ENCODE measurements at places on chromosomes 12 and 14.
A peak's percentile ranks its signal among the peaks of the same experiment; 100 is the strongest.

GRCh38 chr14:47264842-47265241, 410.6 kb downstream of the MDGA2 start:
- no peak for DNase-seq

DNA sequence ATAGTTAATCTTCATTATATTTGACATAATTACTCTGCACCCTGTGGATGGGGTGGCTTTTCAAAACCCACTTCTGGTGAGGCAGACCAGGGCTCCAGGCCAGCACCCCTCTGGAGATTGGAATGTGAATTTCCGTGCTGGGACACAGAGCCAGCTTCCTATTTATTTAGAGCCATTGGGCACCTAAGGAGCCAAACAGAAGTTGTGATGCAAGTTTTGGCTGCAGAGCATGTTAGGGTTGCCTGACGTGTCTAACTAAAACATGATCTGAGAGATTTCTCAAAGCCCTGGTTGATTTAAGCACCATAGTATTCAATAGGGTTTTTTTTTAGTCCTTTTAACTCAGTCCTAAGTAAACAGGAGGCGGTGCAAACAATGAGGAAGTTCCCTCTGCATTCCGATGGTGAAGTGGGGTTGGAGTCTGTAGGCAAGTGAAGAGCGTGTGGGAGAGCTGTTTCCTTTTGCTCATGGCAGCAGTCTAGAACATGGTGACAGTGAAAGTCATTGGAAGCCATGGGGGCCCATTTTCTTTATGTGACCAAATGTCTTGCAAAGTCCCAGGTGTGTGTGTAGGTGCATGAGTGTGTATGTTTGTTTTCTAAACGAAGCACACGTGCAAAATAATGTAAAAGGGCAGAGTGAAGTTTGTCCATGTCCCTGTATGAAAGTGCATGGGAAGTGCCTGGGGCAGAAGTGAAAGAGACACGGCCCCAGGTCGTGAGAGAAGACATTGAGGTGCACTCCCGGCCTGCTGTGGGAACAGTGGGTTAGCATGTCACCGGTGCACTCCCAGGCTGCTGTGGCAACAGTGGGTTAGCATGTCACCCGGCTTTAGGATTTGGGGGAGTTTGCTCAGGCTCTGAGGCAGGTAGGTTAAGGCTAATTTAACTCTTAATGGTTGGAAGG, 117.7 kb downstream of the PRKCH start:
- DNase-seq, result peak; percentile 58

DNA sequence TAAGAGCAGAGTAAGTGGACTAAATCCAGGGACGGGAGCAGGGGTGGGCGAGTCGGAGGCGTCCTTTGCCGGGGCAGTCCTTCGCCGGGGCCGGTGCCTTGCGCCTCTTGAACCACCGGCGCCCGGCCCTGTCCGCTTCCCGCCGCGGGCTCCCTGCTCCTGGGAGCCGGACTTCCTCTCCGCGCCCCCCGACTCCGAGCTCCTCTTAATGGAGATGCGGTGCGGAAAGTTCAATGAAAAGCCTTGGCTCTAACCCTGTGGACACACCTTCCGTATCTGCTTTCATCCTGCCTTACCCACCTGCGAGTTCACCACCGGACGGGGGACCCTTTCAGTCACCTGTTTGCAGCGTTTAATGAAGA, 412 bp downstream of the FGFR1OP2 start:
- no peak for DNase-seq

DNA sequence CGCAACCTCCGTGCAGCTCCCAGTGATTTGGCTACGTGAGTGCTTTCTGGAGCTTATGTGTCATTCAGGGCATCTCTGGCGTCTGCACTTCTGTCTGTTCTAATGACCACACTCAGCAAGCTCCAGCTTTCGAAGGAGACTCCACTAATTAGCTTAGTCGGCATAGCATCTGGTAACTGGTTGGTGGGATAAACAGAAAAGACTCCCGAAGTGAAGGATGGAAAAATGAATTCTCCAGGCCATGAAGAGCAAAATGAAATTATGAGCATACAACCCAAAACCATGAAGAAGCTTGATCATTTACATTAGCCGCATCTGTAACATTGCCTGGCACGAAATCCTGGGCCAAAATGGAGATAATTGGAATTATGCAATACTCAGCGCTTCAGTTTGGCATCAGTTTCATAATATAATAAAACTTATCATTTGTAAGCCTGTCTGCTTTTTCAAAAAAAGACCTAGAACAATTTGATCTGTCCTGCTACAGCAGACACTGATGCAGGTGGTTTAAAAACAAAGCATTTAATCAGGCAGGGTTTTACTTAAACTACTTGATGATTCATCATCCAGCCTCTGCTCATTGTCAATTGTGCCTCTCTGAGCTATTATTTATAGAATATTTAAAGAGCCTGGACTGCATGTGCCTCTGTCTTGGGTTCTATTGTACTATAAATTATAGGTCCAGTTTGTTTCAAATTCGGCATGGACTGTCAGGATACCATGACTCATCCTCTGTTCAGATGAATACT, 87.4 kb downstream of the SYT1 start:
- no peak for DNase-seq

- no peak for DNase-seq
These were observed 9.5 kb downstream of the MYRFL start for GRCh38 chr12:69834576-69834975.

- no peak for DNase-seq
These were observed 885.5 kb upstream of the FOXG1 start for GRCh38 chr14:27881063-27881462.

- DNase-seq, result no peak
These were observed 51.4 kb downstream of the CYP46A1 start for GRCh38 chr14:99735189-99736135.

DNA sequence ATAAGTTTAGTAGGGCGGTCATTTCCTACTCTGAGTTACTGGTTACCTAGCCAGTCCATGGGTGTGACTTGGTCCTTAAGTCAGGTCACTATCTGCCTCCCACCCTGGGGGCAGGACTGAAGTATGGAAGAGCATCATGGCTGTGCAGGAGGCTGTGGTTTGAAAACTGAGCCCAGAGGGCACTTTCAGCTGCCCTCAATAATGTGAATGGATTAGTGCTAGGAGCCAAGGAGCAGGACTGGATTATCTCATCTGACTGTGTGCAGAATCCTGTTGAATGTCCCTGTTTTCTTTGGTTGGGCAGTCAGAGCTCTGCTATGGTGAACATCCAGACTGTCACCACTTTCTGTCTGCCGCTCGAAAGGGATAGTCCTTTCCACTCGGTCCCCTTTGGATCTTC, 1.6 kb downstream of the ATXN7L3B start:
- no peak for DNase-seq

DNA sequence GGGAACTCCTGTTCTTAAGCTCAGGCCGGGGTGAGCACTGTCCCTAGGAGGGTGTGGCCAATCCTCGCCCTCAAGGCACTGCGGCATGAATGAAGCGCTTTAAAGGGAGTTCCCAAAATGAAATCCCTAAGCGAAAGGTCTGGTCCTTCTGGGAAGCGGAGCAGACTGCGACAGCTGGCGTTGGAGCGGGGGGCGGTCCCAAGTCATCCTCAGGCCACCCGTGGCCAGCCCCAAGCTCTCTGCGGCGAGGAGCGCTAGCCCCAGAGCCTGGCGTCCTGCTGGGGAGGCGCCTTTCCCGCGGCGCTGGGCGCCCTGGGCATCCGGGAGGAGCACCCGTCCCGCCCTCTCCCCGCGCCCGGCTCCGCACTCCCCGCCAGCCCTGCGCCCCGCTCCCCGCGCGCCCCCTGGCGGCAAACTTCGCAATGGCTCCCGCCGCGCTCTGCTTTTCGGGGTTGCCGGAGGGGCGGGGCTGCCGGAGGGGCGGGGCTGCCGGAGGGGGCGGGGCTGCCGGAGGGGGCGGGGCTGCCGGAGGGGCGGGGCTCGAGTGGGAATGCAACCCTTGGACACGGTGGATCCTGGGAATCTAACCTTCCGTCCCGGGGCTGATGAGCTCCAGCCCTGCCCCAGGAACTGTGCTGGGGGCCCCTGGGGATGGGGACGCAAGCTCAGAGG, 25.4 kb downstream of the ZBTB42 start:
- DNase-seq, result peak; percentile 97

GRCh38 chr12:115990241-115990640, 287.3 kb downstream of the MED13L start:
- no peak for DNase-seq

DNA sequence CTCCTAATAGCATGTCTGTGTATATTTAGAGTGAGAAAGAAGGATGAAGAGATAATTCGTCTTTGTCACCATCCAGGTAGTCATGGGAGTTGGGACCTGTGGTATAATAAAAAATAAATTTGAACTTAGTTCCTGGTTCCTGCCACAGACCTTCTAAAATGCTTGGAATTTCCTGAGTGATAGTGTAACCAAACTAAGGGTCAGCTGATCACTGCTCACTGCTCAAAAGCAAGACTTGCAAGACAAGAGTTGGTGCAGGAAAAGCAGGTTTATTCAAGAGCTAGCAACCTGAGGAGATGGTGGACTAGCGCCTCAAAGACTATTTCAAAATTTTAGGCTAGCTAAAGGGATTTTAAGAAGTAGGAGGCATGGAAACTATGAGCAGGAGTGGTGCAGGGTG, 19.1 kb downstream of the ANG start:
- DNase-seq, result no peak

All from activated T-cell treated with anti-CD3 and anti-CD28 coated beads, Interleukin-2, amount 50 U/mL, for 48 hours (primary cell).